ENCODE measurements at places on chromosomes 5 and 9.
A peak's percentile ranks its signal among the peaks of the same experiment; 100 is the strongest.

GRCh38 chr9:121107029-121107428, 32.3 kb downstream of the CNTRL start:
- no peak for DNase-seq

GRCh38 chr9:127253446-127253845, 11.1 kb upstream of the GARNL3 start:
- no peak for DNase-seq

DNA sequence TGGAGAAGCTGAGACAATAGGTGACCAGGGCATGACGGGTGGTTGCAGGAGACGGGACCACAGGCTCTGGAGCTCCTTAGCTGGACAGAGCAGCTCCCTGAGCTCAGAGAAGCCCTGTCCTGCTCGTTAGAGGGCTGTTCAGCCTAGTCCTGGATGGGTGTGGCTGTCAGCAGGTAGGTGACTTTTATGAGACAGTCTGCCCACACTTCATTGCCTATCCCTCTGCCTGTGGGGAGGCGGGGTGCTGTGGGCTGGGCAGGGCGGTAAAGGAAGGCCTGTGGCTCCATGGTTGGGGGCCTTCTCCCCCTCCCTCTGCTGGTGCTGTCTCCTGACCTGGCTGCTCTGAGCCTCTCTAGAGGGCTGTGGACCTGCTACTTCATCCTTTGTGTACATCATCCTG, 134.6 kb downstream of the RXRA start:
- no peak for DNase-seq

- DNase-seq = no peak
These were observed 220.9 kb downstream of the PAX5 start for GRCh38 chr9:36813154-36813553.

- no peak for DNase-seq
These were observed 41.0 kb downstream of the FGD3 start for GRCh38 chr9:92988215-92988768.

DNA sequence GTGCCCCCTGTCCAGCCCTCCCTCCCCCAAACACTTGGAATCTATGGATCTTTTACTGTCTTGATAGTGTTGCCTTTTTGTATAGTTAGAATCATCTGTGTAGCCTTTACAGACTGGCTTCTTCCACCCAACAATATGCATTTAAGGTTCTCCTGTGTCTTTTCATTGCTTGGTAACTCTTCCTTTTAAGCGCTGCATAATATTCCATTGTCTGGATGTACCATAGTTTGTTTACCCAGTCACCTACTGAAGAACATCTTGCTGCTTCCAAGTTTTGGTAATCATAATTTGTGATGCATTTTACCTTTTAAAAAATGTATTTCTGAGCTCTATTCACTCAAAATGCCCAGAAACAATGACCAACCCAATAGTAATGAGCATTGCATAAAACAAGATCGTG, 17.7 kb upstream of the LMX1B start:
- DNase-seq = no peak

- DNase-seq = no peak
These were observed 71.4 kb downstream of the RFK start for GRCh38 chr9:76322810-76323209.

DNA sequence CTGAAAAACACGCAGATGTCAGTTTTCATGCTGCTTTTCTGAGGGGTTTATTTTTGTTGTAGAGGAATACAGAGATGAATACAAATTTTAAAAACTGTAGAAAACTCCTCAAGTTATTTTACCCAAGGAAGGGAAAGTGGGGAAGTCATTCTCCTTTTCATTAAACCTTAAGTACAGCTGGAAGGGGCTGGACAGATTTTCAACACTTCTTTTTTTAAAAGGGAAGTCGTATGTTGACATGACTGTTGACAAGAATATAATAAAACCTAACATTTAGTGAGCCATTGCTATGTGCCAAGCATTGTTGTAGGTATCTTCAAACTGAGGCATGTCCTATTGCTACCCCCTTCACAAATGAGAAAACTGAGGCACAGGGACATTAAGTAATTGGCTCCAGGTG, 235.7 kb upstream of the ELL2 start:
- no peak for DNase-seq

GRCh38 chr5:52190737-52191136, 597.0 kb upstream of the ITGA1 start:
- no peak for DNase-seq

DNA sequence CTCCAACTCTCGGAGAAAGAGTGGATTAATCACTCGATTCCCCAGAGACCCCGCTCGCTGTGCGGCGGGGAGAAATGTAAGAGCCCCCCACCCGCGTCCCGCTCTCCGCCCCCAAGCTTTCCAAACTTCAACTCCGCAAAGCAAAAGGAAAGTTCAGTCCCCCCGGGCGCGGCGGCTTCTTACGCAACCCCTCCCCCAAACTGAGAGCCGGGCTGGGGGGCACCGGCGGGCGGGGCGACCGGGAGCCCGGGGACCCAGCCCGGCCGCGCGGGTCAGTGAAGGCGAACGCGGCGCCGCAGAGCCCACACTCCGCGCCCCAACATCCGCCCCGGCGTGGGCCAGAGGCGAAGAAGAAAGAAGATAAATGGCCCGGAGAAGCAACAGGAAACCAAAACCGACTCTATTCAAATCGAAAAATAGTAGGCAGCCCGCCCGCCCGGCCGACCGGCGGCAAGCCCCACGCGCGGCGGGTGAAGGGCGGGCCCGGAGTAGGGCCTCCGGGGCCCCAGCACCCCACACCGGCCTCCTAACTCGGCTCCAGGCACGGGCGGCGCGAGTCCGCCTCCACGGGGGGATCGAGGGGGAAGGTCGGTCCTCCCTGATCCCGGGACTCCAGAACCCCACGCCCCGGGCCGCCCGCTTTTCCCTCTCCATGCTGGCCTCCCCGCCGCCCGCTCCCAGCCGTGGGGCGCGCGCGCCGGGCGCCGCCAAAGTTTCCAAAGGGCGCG, 720 bp downstream of the NOTCH1 start:
- DNase-seq = no peak

DNA sequence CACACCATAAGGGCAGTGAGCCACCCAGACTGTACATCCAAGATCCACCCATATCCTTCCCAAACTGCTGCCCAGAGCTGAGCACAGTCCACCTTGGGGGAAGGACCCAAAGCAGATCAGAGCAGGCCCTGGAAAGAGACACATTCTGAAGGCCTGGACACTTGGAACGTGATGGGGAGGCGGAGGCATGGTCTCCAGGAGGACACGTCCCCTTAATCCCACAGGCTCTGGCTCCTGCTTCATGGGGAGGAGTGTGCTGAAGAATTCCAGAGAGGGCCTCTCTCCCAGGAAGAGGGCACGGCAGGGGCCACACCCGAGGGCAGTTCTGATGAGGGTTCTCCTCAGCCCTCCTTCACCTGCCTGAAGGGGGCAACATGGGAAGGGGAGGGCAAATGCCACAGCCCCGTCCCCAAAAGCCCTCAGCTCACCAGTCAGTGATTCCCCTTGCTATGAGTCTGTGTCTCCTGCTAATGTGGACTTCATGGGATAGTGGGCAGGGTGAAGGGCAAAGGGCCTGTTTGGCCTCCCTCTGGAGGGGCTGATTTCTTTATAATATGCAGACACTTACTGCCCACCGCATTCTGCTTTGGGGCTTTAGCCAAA, 276.8 kb downstream of the ENC1 start:
- DNase-seq = no peak

GRCh38 chr5:54518818-54519508, 1.4 kb downstream of the SNX18 start:
- DNase-seq = no peak

DNA sequence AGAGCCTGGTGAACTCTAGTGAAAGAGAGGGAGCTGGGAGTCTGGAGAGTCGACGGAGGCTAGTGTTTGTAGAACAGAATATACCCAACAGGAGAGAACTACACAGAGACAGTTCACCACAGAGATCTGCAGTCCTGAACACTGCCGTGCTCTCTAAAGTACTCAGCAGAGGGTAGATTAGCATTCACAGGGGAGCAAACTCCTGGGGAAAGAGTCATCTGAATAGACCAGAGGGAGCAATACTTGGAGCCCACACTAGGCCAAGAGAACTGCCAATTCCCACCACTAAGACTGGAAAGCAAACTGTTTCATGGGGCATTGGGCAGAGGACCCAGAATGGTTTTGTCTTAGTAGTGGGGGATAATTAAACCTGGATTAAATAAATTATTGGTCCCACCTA, 235.6 kb downstream of the EDIL3 start:
- no peak for DNase-seq

DNA sequence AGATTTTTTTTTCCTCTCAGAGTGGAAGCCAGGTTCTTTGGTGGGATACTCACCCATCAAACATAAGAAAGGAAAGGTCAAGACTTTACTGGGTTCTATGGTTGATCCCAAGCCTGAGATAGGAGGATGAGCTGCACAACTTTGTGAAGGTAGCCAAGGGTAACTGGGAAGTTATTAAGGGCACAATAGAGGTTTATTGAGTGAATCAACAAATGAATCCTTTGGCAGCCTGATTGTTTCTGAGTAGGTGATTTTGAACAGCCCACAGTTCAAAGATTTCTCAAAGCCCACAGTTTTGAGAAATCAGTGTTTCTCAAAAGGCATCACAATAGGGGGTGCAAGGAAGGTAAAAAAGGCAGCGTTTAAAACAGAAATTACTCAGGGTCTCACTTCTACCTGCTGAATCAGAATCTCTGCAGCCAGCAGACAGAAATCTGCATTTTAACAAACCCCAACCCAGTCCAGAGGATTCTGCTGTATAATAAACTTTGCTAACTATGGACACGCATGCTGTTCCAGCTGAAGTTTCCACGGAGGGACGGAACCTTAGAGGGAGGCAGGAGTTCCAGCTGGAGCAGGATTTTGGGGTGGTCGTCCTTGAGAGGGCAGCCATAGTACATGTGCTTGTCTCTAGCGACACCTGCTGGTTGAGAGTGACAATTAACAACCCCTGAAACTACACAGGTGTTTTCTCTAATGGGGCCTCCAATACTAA, 32.7 kb upstream of the FSD1L start:
- peak; percentile 29 for DNase-seq

DNA sequence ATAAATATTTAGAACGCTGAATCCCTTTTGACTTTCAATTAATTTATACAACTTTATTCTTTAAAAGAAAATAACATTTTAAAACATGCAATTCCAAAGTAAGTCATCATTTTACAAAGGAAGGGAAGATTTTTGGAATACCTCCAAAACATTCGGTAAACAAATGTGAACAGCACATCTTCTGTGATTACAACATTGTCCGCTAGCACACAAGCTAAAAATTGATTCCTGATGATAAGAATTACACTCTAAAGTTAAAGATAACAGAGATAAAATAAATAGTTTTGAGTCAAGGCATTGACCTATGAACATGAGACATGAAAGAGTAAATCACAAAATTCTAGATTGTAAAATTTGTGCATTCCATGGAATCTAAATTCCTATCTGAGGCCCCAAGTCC, 56.2 kb upstream of the TRAF1 start:
- DNase-seq = no peak

DNA sequence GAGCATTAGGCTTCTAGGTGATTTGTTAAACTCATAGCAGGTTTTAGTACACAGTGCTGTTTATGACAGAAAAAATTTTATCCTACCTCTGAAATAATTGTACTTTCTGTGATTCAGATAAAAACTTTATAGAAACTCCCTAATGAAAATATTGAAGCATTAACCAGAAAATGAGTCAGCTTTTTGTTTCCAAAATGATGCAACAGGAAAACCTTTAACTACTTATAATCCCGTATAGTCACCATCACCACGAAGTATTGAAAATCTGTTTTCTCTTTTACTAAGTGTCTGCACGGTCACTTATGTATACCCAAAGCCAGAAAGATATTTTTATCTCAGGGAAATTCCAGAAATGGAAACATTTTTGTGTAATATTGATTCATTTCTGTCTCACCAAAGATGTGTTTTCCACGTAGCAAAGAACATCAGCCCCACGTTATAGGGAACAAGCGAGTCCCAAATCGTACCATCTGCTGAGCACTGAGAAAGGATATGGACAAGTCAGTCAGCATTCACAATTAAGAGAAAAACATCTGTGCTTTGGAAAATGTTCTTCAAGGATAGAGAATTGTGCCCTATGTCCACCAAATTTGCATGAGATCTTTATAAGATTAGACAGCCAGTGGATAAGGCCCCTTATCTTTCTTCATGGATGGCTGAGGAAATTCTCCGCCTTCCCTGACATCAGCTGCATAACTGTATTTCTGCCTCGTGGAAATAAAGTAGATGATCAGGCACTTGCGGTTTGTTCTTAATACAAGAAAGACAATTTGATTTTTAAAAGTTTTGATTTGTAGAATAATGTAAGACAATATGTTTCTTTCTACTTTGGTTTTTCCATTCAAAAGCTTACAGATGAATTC, 41.9 kb downstream of the TNFAIP8 start:
- no peak for DNase-seq

DNA sequence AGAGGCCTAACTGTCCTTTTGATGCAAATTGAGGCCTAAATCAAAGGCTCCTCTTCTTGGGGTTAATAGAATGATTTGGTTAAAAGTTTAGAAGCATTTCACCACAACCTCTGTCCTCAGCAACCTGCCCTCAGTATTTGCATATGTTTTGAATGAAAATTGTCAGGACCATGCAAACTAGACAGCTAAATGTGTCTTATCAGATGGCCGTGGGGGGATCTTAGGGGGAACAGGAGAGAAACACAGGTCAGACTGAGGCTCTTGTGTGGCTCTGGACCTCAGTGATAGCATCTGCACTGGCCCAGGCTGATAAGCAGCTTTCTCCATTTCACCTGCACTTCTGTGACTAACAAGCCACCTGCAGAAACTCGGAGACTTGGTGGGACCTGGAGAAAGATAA, 49.0 kb downstream of the FOXI1 start:
- no peak for DNase-seq

GRCh38 chr5:125336401-125336800, 590.0 kb upstream of the ZNF608 start:
- DNase-seq = no peak

GRCh38 chr9:101477214-101477613, 41.6 kb upstream of the ALDOB start:
- DNase-seq = no peak

GRCh38 chr5:14504816-14505215, 76.8 kb upstream of the OTULINL start:
- DNase-seq = no peak

GRCh38 chr9:32596096-32596865, 23.3 kb upstream of the NDUFB6 start:
- no peak for DNase-seq

- DNase-seq = no peak
These were observed 21.5 kb upstream of the DOCK2 start for GRCh38 chr5:169615561-169615960.

DNA sequence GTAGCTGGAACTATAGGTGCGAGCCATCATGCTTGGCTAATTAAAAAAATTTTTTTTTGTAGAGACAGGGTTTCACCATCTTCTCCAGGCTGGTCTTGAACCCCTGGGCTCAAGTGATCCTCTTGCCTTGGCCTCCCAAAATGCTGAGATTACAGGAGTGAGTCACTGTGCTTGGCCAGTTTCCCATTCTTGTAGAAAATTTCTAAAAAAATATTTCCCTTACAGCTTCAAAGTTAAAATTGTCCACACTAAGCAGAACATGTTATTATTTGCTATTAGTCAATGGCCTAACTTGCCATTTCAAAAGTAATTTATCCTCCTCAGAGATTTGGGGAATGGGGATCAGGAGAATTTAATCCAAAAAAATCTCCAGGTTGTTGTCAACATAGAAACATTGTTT, 40.1 kb downstream of the SLC38A9 start:
- no peak for DNase-seq

Measured in GM19239 (cell line).